Stimulated activated CD8-positive, alpha-beta memory T cell treated with anti-CD3 and anti-CD28 coated beads, Interleukin-7, amount 100 ng/mL, for 1 hour (primary cell): ENCODE measurements at places on chromosomes 3 and 15.

- no peak for DNase-seq
Observed at GRCh38 chr15:74608786-74609185, 6.8 kb upstream of the CLK3 start.

GRCh38 chr3:72185549-72186399 is 400.8 kb upstream of the PROK2 start:
- no peak for DNase-seq

GRCh38 chr3:93923006-93923405 is 50.7 kb downstream of the PROS1 start:
- DNase-seq = no peak

DNA sequence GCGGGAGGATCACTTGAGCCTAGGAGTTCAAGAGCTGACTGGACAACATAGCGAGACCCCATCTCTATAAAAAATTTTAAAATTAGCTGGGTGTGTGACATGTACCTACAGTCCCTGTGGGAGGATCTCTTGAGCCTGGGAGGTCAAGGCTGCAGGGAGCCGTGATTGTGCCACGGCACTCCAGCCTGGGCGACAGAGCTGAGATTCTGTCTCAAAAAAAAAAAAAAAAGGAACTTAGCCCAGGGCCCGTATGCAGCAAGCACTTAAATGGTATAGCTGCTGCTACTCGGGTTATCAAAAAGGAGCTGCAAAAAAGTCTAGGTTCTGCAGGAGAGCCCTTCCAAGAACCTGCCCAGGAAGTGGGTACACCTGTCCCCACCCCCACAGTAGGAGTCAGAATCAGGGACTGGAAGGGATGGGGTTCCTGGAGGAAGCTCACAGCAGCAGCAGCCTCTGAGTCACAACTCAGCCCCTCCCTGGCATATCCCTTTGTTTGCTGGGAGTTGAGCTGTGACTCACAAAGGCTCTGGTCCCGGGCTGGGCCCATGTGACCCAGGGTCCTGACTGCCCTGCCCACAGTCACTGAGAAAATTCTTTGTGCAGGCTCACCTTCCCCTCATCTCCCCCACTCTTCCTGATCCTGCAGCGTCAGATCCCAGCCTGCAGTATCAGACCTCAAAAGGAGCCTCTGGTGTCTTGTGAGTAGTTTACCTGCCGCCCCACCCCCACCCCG is at the start of gene SPATA12:
SPATA12 (plus strand) TSS at position 576 of the 733 bp plus-strand sequence. CDS start 13,031 bp downstream, outside the sequence.
- no peak for DNase-seq

- DNase-seq = peak; percentile 71
Observed at GRCh38 chr3:113838631-113839209, at the start of gene GRAMD1C. Gene GRAMD1C (plus strand): TSS chr3:113838788. CDS start chr3:113838910, 122 bp downstream.
